Neural progenitor cell (in vitro differentiated cells): ENCODE measurements at places on chromosomes 3 and 15. TPM values are rescaled to one million over a fixed set of nuclear protein-coding genes. Genes with fewer than 3 reads are reported as not detected.
A peak's percentile ranks its signal among the peaks of the same experiment; 100 is the strongest.

- peak; percentile 65 for DNase-seq
- no peaks in the 10 kb centered on the region for H3K36me3 ChIP-seq
- H3K4me3 ChIP-seq = no peak overlapping the region
- H3K4me1 ChIP-seq = peaks cover 16% of the 10 kb centered on the region
- no peak overlapping the region for H3K27ac ChIP-seq
- H3K27me3 ChIP-seq = no peaks in the 10 kb centered on the region
Observed at GRCh38 chr15:29449136-29449535, 179.5 kb upstream of the NSMCE3 start.

DNA sequence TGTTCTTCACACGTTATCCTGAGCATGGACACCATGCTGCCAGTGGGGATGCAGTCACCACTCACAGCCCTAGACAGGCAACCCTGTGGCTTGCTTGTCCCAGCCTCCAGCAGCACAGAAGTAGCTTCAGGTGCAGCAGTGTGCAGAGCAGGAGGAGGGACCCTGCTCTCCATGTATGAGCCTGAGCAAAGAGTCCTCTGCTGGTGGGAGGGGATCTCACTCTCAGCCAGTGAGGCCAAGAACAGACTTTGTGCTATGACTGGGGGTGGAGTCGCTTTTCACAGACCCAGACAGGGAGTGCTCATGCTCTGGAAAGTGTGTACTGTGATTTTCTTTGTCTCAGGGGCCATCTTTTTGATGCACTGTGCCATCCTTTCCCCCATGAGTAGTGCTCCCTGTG lies 66.1 kb upstream of the NDN start:
- no peaks in the 10 kb centered on the region for H3K4me1 ChIP-seq
- H3K36me3 ChIP-seq = no peaks in the 10 kb centered on the region
- H3K4me3 ChIP-seq = no peak overlapping the region
- H3K27ac ChIP-seq = no peak overlapping the region

DNA sequence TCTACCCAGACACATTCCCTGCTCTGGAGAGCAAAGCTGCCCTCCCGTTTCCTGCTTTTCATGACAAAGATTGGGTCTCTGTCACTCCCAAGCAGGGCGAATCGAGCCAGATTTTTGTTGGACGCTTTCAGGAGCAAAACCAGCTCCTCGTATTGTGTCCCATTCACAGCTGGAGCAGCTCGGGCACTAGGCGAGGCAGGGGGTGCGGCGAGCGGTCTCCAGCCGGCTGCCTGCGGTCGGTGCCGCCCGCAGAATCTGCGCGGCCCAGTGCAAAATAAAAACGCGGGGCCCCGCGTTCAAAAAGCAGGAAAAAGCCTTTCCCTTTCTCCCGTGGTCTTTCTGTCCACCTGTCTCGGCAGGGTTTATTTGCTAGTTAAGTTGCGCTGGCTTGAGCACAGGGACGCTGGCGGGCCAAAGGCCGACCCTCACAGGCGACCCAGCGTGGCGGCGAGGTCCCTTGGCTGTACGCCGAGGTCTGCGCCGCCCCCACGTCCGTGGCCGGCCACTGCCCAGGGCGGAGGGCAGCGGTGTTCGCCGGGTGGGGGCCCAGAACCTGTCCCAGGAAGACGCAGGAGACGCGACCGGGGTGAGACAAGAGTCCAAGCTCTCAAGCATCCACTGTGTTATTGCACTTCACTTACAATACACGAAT lies 71.2 kb downstream of the CYP19A1 start:
- no peak overlapping the region for H3K27ac ChIP-seq
- H3K4me1 ChIP-seq = peaks cover 10% of the 10 kb centered on the region
- peak overlapping the region; percentile 44 for H3K4me3 ChIP-seq
- H3K27me3 ChIP-seq = peaks cover 44% of the 10 kb centered on the region
- peak; percentile 65 for DNase-seq

TM4SF4 gene
- 0.15 TPM in 1 of 2 replicates, not detected in the other for total RNA-seq

DNA sequence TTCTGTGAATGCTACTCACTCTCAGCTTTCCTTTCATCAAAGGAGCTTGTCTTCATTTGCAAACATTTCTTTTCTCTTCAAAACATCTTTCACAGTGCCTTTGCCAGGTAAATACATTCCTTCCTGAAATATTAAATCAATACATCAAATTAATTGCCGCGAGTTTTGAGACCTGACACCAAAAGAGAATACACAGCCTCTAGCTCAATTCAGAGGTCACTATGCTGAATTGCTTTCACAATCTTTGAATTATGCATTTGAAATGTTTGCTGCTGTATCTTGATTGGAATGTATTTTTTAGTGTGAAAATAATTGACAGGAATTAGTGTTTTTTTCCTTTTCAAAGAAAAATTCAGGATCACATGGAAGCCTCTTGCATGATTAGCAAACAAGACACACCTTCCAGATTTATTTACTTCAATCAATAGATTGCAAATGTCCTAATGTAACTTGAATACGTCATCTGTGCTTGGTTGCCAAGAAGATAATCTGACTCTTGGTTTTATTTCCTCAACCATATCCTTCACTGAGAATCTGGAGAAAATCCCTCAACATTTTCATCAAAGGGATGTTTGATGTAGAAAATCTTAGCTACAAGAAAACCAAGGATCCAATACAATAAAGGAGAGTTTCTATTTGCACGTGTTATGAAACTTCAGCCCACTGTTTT lies 83.6 kb downstream of the KCNH8 start:
- H3K4me3 ChIP-seq = no peak overlapping the region
- no peaks in the 10 kb centered on the region for H3K27me3 ChIP-seq
- no peak overlapping the region for H3K27ac ChIP-seq
- DNase-seq = no peak
- no peaks in the 10 kb centered on the region for H3K36me3 ChIP-seq
- peaks cover 5% of the 10 kb centered on the region for H3K4me1 ChIP-seq

GRCh38 chr15:52683580-52683979 lies 4.4 kb upstream of the ATOSA start:
- peaks cover 21% of the 10 kb centered on the region for H3K4me1 ChIP-seq
- peaks cover 19% of the 10 kb centered on the region for H3K27me3 ChIP-seq
- no peak overlapping the region for H3K4me3 ChIP-seq
- DNase-seq = no peak
- H3K27ac ChIP-seq = no peak overlapping the region

SOX14 gene
- total RNA-seq = not detected in 2 replicates

GRCh38 chr3:128584412-128585020 lies 66.1 kb downstream of the RPN1 start:
- H3K27ac ChIP-seq = no peak overlapping the region
- H3K36me3 ChIP-seq = no peaks in the 10 kb centered on the region
- DNase-seq = peak; percentile 90
- H3K4me3 ChIP-seq = no peak overlapping the region

TMC3 gene
- 0.09 and 0.13 TPM in 2 replicates for total RNA-seq

DNA sequence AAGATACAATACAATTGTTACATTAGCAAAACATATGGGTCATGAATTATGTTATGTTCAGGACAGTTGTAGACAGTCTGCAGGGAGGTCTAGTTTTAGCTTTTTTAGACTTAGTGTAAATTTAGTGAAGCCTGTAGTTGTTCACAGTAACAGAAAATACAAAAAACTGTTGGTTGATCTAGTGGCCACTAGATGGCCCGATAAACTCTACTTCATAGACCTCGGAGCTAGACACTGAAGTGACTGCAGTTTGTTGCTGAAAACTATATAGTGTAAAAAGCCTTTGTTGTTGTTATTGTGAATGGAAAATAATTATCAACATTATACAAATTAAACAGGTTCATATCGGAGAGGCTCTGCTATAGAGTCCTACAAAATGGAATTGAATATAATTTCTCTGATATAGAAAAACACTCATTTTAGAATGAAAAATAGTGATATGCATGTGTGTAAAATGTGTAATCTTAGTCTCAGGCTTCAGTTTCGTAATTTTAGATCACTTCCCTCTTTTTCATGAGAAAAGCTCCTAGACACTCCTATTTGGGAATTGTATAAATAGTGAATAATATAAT lies 18.3 kb downstream of the MAGEL2 start:
- DNase-seq = peak; percentile 41
- peak overlapping the region; percentile 26 for H3K4me3 ChIP-seq
- no peak overlapping the region for H3K27ac ChIP-seq
- H3K4me1 ChIP-seq = peaks cover 7% of the 10 kb centered on the region
- no peaks in the 10 kb centered on the region for H3K36me3 ChIP-seq

DNA sequence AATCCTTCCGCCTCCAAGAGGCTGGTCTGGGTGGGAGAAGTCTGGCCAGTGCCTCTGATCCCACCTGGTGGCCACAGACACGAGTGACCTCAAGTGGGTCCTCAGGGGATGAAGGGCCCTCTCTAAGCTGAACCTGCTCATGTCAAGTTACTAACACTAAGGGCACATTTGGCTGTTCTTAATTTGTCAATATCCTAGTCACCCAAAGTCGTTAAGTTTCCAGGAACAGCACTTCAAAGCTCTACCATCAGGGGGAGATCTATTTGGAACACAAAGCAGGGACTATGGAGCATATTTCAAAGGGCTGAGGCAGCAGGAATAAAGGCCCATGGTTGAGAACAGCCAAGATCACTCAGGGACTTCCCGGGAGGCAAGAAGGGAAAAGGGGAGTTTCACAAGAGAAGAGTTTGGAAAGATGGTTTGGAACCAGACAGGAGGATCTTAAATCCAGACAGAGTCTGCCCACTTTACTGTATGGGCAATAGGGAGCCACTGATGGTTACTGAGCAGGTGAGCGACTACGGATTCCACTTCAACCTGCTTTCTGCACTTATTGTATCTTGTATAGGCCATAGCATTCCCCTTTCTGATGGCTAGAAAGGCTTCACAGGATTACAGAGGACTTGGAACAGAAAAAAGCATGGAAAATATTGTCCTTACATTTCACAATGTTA lies 13.7 kb downstream of the OXTR start:
- H3K27ac ChIP-seq = no peak overlapping the region
- no peaks in the 10 kb centered on the region for H3K36me3 ChIP-seq
- no peaks in the 10 kb centered on the region for H3K27me3 ChIP-seq
- H3K4me3 ChIP-seq = no peak overlapping the region

DNA sequence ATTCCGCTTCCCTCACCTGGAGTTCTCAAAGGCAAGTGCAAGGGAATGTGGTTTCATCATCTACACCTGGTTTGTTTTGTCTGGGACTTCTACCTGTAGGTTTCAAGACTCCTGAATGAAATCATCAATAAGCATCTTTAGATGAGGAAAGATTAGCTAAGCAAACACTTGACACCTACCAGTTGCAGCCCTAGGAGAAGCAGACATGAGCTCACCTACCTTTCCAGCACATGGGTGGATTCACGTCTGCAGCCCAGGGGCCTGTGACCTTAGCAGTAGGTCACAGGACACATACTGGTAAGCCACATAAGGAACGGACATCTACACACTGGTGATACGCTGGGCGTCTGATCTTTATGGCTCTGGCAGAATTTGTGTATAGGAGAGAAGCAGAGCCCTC lies 26.7 kb downstream of the SLCO2A1 start:
- H3K27me3 ChIP-seq = peaks cover under 1% of the 10 kb centered on the region
- H3K4me1 ChIP-seq = no peaks in the 10 kb centered on the region
- no peaks in the 10 kb centered on the region for H3K36me3 ChIP-seq
- no peak overlapping the region for H3K4me3 ChIP-seq

ALPK3 gene
- total RNA-seq = 5.4 and 9.5 TPM in 2 replicates

- no peaks in the 10 kb centered on the region for H3K27me3 ChIP-seq
- no peak overlapping the region for H3K27ac ChIP-seq
- no peaks in the 10 kb centered on the region for H3K36me3 ChIP-seq
- H3K4me1 ChIP-seq = no peaks in the 10 kb centered on the region
Observed at GRCh38 chr3:120114981-120115380, 20.7 kb upstream of the GSK3B start.

PP2D1 gene
- total RNA-seq = not detected in 2 replicates

DNA sequence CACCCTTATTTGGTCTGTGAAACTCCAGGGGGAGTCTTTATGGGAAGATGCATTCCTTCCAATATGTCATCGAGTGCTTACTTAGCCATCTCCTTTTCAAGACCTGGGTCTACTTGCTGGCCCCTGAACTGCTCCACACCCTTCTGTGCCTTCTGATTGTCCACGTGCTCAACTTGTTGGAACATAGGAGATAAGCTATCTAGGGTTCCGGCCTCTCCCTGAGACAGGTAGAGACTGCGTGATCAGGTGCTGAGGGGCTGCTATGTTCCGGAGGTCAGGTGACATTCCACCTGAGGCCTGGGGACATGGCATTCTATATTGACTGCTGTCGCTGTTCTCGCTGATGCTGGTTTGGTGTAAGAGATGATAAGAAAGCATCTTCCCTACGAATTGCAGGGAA lies 65.6 kb downstream of the ATP1B3 start:
- H3K27ac ChIP-seq = no peak overlapping the region
- no peaks in the 10 kb centered on the region for H3K36me3 ChIP-seq
- H3K4me1 ChIP-seq = no peaks in the 10 kb centered on the region
- no peaks in the 10 kb centered on the region for H3K27me3 ChIP-seq
- DNase-seq = no peak

CACNA2D2 gene
- 4.3 and 9.5 TPM in 2 replicates for total RNA-seq

ZBTB47 gene
- total RNA-seq = 4.4 and 5.7 TPM in 2 replicates

DNA sequence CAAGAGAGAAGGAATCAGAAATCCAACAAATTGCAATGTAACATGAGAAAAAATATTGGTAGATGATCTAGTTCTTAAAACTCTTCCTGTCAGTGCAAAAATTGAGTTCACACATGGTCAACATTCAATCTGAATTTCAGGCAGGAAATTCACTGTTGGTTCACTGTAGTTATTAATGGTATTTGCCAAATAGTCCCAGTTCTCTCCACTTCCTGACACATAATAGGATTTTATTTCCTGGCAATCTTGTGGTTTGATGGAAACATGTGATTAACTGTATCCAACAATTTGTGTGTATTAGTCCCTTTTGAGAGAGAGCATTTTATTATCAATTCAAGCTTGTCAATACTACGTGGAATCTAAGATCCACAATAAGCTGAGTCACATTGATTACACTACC lies 1103.1 kb downstream of the ROBO2 start:
- H3K27ac ChIP-seq = no peak overlapping the region
- H3K36me3 ChIP-seq = no peaks in the 10 kb centered on the region
- DNase-seq = no peak
- no peaks in the 10 kb centered on the region for H3K4me1 ChIP-seq
- no peak overlapping the region for H3K4me3 ChIP-seq

IGF2BP2 gene
- 147 and 152 TPM in 2 replicates for total RNA-seq

- H3K27ac ChIP-seq = no peak overlapping the region
- H3K4me1 ChIP-seq = no peaks in the 10 kb centered on the region
- no peak for DNase-seq
- no peak overlapping the region for H3K4me3 ChIP-seq
- H3K27me3 ChIP-seq = no peaks in the 10 kb centered on the region
- no peaks in the 10 kb centered on the region for H3K36me3 ChIP-seq
Observed at GRCh38 chr15:100206643-100207042, 135.1 kb downstream of the ADAMTS17 start.

- peaks cover 8% of the 10 kb centered on the region for H3K4me1 ChIP-seq
- H3K36me3 ChIP-seq = no peaks in the 10 kb centered on the region
- H3K27ac ChIP-seq = no peak overlapping the region
- peaks cover 42% of the 10 kb centered on the region for H3K27me3 ChIP-seq
Observed at GRCh38 chr3:58631742-58632141, 34.8 kb downstream of the FAM3D start.

- peaks cover 20% of the 10 kb centered on the region for H3K4me1 ChIP-seq
- DNase-seq = no peak
- no peak overlapping the region for H3K27ac ChIP-seq
- H3K27me3 ChIP-seq = no peaks in the 10 kb centered on the region
- no peaks in the 10 kb centered on the region for H3K36me3 ChIP-seq
Observed at GRCh38 chr3:12961007-12961696, 112.1 kb downstream of the IQSEC1 start.
